ENCODE measurements at places on chromosomes 4 and X.

DNA sequence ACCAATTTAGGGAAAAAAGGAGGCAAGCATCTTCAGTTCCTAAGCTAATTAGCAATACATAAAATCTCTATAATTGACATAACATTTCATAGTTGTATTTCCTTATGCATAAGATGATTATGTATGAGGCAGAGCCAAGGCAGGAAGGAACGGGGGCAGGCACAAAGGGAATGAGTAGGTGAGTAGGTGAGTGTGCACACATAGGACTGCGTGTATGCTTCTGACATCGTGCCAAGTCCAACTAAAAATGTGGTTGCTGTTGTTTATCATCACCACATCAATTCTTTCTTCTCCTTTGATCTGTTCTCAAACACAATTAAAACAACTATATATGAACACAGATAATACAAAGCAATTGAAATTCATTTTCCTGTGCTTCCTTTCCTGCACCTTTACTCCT lies 131.2 kb downstream of the UNC5C start:
- no peak for DNase-seq

GRCh38 chrX:124280294-124280902 lies 52.1 kb upstream of the TEX13D start:
- no peak for DNase-seq

- no peak for DNase-seq
Measured at GRCh38 chrX:137062915-137063617, 29.3 kb upstream of the GPR101 start.

GRCh38 chr4:129153700-129154099 lies 57.7 kb downstream of the C4orf33 start:
- DNase-seq, result no peak

GRCh38 chrX:44183329-44183728 lies 160.1 kb downstream of the EFHC2 start:
- no peak for DNase-seq

DNA sequence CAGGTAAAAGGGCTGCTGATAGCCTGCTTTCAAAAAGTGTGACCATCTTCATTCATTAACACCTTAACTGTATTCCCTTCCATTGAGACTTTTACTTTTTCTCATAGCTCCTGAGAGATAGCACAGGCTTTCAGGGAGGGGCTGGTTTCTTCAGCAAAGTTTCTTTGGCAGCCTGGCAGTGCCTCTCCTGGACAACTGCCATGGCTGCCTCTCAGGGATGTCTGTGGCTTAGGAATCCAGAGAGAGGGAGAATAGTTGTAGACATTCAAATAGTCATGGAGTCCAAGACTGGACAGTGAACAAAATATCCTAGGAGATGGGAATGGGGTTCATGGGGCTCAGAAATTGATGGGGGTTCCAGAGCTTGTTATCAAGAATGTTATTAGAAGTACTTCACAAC lies 81.1 kb downstream of the FAM47B start:
- no peak for DNase-seq

GRCh38 chrX:120309873-120310705 lies 1.2 kb downstream of the TMEM255A start:
- peak; percentile 43 for DNase-seq

DNA sequence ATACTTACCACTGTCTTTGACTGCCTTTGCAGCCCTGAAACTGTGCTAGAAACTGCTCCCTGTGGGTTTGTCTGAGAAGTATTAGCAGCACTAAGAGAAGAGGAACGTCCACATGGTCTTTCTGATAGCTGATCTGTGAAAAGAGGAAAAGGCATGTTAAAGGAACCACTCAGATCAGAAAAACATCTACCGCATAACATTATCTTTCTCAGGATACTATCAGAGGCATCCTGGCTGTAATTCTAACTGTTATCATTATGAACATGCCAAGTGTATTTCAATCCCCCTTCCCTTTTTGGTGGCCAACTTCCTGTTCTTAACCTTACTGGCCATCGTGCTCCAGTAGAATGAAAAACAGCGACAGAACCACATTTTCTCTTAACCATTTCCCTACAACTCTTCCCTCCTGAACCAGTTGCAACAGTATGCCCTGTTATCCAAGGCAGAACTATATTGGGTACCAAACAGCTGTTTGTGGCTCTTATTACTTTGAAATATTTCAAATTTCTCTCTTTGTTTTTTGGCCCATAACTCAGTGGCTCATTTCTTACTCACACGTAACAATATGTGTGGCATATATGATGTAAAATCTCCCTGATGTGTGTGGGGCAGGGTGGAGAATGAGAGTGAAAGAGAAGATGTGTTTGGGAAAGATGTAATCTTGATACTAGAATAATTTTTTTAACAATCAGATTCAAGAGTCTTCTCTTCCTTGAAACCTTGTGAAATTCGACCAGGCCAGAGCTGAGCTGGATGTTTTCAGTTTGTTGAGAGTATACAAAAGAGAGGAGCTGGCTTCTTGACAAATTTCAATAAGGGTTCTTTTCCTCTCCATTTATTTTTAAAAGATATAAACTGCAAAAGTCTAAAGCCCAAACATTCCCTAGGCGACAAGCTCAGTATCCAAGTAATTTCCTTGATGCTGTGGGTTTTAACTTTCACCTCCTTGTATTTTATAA lies 35.2 kb downstream of the ARHGEF6 start:
- no peak for DNase-seq

- DNase-seq, result no peak
Measured at GRCh38 chr4:159980826-159981468, 878.1 kb downstream of the RAPGEF2 start.
